IMR-90 (cell line): ENCODE measurements at places on chromosomes 11 and 22.

GRCh38 chr11:68784653-68785052 lies 33.3 kb upstream of the TESMIN start:
- DNase-seq, result no peak

GRCh38 chr11:68632802-68633201 lies 51.5 kb upstream of the GAL start:
- DNase-seq, result peak; percentile 70

DNA sequence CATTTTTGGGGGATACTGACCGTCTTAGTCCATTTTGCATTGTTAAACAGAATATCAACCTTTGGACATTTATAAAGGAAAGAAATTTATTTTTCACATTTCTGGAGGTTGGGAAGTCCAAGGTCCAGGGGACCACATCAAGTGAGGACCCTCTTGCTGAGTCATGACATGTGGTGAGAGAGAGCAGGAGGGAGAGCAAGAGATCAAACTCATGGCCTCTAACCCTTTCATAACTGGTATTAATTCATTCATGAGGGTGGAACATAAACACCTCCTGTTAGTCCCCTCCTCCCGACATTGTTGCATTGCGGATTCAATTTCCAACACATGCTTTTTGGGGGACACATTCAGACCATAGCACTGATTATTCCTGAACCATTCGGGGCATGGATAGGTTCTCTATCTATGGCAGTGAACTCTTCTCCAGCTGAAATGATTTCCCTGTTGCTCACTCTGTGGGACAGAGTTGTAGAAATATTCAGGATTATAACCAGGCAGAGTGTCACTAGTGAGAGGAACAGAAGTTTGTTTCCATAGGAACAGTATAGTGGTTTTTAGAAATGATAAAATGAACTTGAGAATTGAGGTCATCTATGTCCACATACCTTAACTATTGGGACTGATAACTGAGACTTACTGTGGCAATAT lies 88.2 kb upstream of the OR9Q1 start:
- DNase-seq, result no peak

GRCh38 chr11:125174686-125175085 lies 10.1 kb downstream of the PKNOX2 start:
- no peak for DNase-seq

DNA sequence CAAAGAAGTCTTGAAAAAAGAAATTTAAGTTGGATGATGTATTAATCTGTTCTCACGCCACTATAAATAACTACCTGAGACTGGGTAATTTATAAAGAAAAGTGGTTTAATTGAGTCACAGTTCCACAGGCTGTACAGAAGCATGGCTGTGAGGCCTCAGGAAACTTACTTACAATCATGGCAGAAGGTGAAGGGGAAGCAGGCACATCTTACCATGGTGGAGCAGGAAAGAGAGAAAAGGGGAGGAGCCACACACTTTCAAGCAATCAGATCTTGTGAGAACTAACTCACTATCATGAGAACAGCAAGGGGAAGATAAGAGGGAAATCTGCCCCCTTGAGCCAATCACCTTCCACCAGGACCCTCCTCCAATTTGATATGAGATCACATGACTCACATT lies 65.7 kb upstream of the AMOTL1 start:
- no peak for DNase-seq
